Mesothelial cell of epicardium (in vitro differentiated cells): ENCODE measurements at places on chromosomes 5 and 9.

DNA sequence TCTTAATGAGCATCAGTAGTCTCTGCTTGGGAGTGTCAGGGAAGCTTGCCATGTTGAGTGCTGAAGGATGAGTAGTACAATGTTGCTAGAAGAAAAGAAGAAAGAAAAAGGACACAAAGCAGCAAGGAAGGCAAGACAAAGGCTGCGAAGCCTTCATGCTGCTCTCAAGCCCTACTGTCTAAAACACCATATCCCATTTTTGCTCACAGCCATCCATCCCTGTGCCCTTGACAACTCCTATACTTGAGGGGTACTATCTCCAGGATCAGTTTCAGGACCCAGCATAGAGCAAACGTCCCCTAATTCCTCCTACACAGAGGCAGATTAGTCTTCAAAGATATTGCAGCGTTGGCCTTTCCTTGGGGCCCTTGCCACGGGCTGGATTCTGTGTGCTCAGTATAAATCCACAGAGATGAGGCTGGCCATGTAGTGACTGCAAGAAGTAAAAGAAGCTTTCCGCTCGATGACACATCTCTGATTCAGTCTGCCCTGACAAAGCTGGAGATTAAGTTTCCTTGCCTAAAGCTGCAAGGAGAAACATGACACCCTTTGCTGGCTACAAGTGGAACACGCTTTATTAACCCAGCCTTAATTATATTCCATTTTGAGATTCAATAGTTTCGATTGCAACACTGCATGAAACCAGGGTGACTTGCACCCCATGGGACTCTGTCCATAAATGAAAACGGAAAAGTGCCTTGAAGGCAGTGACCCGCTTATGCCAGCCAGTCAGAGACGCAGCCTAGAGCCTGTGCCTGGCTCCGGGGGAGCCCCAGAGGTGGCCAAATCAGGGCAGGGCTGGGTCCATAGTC is 304.6 kb downstream of the ACTL7B start:
- DNase-seq: no peak

- DNase-seq: no peak
Measured at GRCh38 chr5:61626639-61627282, 294.7 kb downstream of the ZSWIM6 start.

DNA sequence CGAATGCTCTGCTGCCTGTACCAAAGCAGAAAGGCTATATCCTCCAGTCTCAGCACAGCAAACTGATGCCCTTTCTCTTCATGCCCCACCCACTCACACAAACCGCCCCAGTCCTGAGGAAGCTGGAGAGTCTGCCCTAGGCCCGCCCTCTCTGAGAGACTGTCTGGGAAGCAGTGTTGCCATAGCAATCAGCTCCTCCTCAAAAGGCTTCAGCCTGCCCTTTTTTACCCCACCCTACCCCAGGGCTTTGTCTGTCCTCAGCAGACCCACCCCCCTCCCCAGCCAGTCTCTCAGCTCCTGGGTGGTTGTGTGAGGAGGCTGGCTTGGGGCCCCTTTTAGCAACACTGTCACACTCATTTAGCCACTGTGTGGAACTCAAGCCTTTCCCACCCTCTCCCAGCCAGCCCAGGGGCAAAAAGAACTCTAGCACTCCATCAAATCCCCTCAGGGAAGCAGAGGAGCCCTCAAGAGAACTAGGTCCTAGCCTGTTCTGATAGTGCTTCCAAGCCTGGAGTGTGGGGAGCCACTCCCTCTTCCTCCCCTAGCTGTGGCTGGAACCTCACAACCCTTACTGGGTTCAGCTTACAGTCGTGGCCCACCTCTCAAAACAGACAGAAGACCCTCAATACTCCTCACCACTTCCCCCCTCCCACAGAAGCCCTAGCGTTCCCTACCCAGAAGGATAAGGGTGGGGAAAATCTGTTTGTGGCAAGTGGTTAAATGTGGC is 1.4 kb downstream of the ATOSB start:
- peak; percentile 66 for DNase-seq

GRCh38 chr5:127875235-127876021 is 172.2 kb downstream of the CCDC192 start:
- DNase-seq: no peak

DNA sequence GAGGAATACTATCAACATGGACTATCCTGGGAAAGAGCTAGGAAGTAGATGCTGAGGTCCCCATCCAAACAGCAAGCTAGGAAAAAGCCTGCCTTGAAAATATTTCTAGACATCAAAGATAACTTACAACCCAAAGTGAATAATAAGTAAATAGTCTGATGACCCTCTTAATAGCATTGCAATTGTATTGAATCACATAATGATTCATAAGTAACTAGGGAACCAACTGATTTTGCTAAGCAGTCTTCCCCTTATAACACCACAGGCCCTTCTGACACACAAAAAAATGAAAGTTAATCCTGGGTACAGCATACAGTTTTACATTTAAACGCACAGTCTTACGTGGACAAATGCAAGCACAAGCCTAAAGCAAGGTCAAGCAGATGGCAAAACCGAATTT is 199.3 kb downstream of the RFK start:
- no peak for DNase-seq
